Breast epithelium (tissue), 4 donors: ENCODE measurements at places on chromosomes 12 and 14. TPM values are rescaled to one million over a fixed set of nuclear protein-coding genes. Genes with fewer than 3 reads are reported as not detected.

GRCh38 chr12:4441355-4442335 is 4.0 kb downstream of the FGF6 start:
- no peaks in the 10 kb centered on the region for H3K4me1 ChIP-seq
- H3K4me3 ChIP-seq, result no peak overlapping the region
- no peaks in the 10 kb centered on the region for H3K36me3 ChIP-seq
- no peak for DNase-seq

- H3K4me3 ChIP-seq, result peak overlapping the region; percentile 93
- peaks cover 15% of the 10 kb centered on the region for H3K4me1 ChIP-seq
- peak overlapping the region; percentile 99 for H3K27ac ChIP-seq
- no peaks in the 10 kb centered on the region for H3K27me3 ChIP-seq
Measured at GRCh38 chr14:96501217-96501739, 904 bp upstream of the PAPOLA start.

DNA sequence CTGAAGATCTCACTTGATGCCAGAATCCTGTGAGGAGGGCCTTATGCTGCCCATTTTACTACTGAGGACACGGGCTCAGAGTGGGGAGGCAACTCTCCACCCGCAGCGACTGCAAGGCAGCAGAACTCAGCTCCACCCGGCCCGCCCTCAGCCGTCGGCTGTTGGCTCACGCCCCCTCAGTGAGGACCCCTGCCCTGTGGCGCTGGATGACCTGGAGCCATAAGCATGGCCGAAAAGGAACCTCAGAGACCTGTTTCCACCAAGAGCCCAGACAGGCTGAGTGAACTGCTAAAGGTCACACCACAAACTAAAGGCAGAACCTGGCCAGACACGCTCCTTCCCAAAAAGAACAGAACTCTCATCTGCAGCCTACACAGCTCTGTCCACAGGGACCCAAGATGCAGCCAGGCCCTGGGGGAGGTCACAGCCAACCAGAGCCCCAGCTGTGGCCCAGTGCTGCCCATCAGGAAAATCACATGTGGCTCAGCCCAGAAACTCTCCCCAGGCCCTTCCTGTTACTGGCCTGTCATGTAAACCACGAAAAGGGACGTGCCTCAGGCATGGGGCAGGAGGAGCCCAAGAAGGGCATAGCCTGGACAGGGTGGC is 32.8 kb downstream of the CCNK start:
- H3K27ac ChIP-seq, result no peak overlapping the region
- peak; percentile 41 for DNase-seq
- no peaks in the 10 kb centered on the region for H3K4me1 ChIP-seq
- no peaks in the 10 kb centered on the region for H3K27me3 ChIP-seq

DNA sequence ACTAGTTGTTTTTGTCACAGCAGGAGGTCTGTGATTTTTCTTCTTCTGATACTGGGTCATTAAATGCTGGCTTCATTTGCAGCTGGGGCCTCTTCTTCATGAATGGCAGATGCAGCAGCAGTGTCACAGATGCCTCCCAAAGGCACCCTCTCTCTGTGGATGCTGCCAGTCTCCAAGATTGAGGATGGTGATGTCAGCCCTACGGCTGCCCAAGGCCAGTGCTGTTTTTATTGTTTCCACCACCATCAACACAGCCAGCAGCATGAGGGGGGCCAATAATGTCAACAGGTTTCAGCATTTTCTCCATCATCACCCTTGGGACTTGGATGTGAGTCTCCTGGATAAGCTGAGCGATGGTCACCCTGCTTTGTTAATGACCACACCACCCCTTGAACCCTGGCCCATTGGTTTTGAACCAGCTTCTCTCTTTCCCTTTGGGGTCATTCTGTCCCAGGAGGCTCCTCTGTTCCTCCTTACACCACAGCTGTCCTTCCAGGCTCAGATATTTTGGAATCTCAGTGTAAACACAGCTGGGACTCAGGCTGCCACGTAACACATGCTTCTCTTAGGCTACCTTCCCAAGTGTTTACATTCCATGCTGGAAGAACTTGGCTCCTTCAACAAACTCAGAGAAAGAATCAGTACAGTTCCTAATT is 151.7 kb upstream of the DDHD1 start:
- H3K4me1 ChIP-seq, result no peaks in the 10 kb centered on the region
- no peak overlapping the region for H3K4me3 ChIP-seq
- no peak for DNase-seq
- no peaks in the 10 kb centered on the region for H3K27me3 ChIP-seq
- no peaks in the 10 kb centered on the region for H3K36me3 ChIP-seq

DNA sequence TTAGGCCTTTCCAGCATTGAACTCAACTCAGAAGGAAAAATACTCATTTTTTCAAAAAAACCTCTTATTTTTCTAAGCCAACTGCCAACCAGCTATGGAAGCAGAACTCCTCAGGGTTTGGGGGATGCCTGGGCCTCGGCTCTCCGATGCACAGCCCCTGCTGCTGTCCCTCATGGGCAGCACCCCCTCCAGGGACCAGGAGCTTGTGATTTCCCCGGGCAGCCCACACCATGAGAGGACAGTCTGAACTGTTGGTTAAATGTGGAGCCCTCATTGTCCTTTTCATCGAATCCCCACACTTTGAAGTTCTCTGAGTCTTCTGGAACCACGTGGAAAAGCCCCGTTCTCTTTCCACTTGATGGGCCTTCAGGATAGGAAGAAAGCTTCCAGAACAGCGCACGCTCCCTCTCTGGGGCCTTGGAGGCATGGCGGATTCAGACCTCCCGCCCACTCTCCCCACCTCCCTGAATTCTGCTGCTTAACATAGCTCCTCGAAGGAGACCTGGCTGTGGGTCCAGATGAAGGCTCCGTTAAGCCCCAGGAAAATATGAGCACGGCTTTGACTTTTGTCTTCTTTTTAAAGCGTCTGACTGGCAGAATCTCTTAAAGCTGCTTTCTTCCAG is 156.6 kb downstream of the CALM1 start:
- H3K4me1 ChIP-seq, result no peaks in the 10 kb centered on the region
- H3K27ac ChIP-seq, result peak overlapping the region; percentile 21
- no peaks in the 10 kb centered on the region for H3K36me3 ChIP-seq
- H3K4me3 ChIP-seq, result no peak overlapping the region

DNA sequence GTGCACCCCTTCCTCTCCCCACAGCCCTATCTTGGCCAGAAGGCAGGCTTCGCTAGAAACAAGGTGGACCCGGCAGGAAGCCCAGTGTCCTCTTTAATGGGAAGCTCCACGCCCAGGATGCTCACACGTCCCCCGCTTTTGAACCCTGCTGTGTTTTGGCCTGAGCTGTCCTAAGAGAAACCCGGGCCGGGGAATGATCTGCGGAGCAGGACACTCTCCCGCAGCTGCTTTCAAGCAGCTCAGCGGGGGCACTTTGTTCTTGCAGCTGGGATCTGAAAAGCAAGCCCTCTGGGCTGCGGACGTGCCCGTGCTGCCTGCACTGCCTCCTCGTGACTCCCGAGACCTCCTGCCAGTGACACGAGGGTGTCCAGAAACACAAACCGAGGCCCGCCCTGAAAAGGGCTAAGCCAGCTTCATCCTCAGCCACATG is 30.0 kb downstream of the SCARB1 start:
- H3K27ac ChIP-seq, result no peak overlapping the region
- no peak overlapping the region for H3K4me3 ChIP-seq
- no peaks in the 10 kb centered on the region for H3K4me1 ChIP-seq
- no peaks in the 10 kb centered on the region for H3K27me3 ChIP-seq
- no peak for DNase-seq

DNA sequence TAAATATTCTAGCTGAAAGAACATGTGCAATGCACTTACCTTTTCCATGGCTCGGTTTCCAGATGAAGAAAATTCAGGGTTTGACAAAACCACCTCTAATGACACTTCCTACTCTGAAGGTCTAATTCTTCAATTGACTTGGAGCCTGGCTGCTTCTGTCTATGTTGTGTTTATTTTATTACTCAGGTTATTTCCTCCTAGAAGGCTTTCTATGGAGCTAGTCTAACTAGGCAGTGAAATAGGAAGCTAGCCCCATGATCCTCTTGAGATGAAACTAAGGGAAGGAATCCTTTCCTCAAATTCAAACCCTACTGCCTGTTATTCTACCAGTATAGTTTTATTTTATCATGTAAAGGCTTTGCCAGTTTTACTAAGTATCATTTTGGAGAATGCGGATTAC is 20.9 kb upstream of the IFNG-AS1 start:
- no peaks in the 10 kb centered on the region for H3K36me3 ChIP-seq
- H3K27me3 ChIP-seq, result no peaks in the 10 kb centered on the region
- no peaks in the 10 kb centered on the region for H3K4me1 ChIP-seq
- no peak overlapping the region for H3K4me3 ChIP-seq

- DNase-seq, result no peak
- no peaks in the 10 kb centered on the region for H3K4me1 ChIP-seq
- H3K4me3 ChIP-seq, result no peak overlapping the region
- H3K27me3 ChIP-seq, result peaks cover 3% of the 10 kb centered on the region
- H3K36me3 ChIP-seq, result no peaks in the 10 kb centered on the region
- no peak overlapping the region for H3K27ac ChIP-seq
Measured at GRCh38 chr14:60328583-60328982, 79.6 kb downstream of the PPM1A start.

ALG10B gene
- total RNA-seq, result 7.5 TPM
